Temporal lobe (tissue), 4 donors: ENCODE measurements at places on chromosomes 11 and 22. TPM values are rescaled to one million over a fixed set of nuclear protein-coding genes. Genes with fewer than 3 reads are reported as not detected.

Gene LINC01488
- total RNA-seq, result not detected

Gene P2RY6
- under 0.01 TPM for total RNA-seq

Gene GCAT
- 4.7 TPM for total RNA-seq

Gene MPPED2
- total RNA-seq, result 65.6 TPM

Gene RFPL3
- not detected for total RNA-seq
